ENCODE measurements at places on chromosomes 4 and X.

DNA sequence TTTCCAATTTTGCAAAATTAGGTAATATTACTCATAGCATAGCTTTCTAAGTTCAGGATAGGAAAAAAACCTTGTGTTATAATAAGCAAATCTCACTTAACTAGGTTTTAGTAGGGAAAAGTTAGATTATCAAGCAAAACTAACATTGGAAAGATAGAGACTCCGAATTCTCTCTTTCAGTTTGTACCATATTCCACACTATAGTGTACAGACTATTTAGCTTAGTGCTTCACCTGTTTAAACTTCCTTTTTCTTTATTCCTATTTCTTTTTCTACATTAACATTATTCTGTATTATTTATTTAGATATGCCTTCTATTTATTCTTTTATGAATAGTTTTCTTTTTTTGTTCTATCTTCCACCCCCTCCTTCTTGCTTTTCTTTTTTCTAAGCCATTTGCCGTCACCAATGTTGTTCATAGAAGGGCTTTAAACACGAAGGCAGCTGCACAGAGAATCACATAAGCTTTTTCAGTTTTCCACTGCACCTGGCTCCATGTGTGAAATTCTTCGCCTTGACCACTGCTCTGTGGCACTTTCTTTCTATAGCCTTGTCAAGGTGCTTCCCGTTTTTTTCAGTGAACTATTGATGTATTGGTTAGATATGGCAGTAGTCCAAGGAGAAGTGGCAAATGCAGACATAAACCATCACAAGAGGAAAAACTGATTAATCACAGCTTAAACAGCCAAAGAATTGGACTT, 8.5 kb downstream of the PCDH10 start:
- no peak for DNase-seq

DNA sequence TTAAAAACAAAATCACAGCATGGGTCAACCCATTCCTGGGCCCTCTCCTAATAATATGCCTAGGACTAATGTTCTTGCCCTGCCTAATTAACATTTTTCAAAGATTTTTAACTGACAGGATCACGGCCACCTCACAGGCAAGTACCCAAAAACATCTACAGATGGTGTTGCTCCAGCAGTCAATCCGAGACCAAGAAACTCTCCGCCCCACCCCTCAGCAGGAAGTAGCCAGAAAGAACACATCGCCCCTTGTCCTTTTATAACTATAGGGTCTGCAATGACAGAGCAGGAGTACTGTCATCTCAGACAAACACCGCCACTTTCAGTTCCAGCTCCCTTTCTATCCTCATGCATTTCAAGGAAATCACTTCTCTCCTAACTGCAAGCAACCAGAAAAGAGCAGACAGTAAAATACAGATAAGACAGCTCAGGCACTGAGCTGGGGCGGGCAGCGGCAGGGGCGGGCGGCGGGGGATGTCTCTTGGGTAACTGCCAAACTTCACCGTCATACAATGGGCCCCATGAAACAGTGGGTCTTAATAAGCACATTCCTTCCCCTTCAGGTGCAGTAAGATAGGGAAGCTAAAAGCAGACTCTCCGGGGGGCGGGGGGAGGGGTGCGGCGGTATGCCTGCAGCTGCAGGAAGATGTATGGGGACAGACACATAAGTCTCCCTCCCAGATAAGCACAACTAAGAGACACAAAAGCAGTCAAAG, 67.4 kb downstream of the ZNF182 start:
- DNase-seq, result no peak

DNA sequence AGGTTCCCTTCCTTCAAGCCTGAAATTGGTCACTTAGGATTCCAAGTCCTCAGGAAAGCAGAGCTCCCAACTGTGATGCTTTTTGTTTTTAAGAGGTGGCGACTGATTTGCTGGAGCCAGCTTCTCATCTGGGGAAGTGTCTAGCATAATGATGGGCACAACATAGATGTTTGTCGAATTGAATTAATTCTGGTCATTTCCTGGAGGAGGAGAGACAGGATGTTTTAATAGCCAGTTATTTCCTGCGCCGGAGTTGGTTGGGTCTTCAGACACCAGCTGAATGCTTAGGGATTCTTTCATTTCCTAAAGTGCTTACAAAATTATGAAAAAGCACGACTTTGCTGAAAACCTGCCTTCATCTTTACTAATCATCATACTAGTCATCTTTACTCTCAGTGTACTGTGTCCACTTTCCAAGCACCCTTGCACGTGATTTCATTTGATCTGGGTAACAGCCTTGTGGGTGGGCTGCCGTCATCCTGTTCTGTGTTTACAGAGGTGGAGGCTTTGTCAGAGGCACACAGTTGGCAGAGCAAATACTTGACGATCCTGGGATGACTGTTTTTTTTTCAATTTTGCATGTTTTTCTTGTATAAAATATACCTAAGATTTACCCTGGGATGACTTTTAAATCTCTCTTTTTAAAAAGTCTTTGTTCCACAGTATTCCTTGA, 49.5 kb downstream of the RGS12 start:
- peak; percentile 6 for DNase-seq

- DNase-seq, result no peak
Observed at GRCh38 chrX:55754861-55755294, 37.3 kb downstream of the RRAGB start.

DNA sequence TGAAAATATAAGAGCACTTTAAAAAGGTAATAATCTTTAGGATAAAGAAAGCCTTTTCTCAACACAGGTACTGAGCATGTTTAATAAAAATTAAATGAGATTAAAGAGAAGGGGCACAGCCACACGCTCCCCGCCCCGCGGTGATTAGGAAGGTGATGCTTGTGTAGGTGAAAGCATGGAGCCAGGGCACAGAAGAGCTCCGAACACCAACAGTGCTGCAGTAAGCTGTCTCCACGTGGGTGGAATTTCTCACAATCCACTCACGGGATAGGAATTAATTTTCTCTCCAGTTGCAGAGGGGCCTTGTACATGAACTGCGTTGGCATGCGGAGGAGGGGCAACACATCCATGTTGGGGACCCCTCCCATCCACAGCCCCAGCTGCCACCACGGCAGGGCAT, 27.0 kb downstream of the DCTD start:
- no peak for DNase-seq

DNA sequence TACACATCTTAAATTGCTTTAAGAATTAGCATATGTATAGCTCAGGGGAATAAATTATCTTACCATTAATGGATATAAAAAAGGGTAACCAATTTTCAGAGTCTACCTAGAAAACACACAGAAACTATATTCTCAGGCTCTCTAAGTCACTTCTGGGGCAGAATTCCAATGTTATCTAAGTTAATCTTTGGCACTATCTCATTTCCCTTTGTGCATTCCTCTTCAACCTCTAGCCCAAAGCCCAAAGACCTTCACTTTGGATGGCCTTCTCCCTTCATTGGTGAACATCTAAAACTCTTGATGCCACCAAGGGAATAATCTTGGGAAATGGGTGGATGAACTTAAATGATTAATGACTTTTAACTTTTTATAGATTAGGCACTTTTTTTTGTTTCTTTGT, 108.3 kb downstream of the APBB2 start:
- no peak for DNase-seq

- no peak for DNase-seq
Observed at GRCh38 chrX:2145692-2146367, 354.9 kb downstream of the DHRSX start.

DNA sequence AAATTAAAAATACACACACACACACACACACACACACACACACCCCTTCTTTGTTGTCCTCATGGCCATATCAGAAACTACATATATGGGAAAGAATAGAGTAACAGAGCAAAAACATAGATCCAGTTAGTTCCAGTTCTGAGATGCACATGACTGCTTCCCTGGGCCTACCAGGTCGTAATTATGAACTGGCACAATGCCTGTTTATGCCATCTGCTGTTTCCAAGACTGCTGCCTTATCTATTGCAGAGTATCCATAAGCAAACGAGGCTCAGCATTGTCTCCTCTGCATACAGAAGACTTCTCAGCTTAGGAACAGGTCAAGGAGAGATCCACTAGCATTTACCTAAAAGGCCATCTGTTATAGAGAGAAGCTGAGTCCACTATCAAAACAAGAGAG, 789.0 kb downstream of the TECRL start:
- DNase-seq, result no peak

DNA sequence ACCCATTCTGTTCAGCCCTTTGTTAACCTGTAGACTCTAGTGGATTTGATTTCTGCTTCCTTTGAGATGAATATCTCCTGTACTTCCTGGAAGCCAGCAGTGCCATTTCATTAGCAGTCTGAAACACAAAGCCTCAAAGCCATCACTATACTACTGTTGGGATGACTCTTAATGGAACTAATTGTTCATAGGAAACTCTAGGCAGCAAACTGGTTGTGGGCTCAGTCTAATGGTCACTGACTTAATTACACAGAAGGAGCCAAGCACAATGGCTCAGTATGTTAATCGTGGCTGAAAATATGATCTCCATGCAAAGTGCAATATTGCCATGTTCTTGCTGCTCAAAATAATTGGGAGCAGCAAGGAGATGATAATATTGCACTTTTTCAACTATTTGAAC, 262.3 kb downstream of the ARHGAP24 start:
- DNase-seq, result no peak

GRCh38 chrX:16825264-16826035, 39.2 kb downstream of the TXLNG start:
- DNase-seq, result no peak

DNA sequence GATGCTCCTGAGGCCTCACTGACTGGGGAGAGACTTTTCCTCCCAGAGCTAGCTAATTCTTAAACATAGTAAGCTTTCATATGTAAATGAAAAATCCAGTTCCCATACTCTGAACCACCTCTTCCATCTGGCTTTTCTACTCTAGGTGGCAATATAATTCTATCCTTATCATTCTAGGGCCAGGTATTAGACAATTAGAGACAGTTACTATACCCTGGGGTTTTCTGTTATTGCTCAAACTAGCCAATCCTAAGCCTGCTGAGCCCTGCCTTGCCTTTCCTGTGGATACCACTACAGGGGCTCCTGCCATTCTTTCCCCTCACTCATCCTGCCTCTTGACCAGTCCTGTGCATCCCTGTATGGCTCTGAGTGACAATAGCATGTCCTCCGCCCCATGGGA, 552.0 kb downstream of the STIM2 start:
- DNase-seq, result no peak

- no peak for DNase-seq
Observed at GRCh38 chr4:957581-958313, 15.6 kb downstream of the DGKQ start.

DNA sequence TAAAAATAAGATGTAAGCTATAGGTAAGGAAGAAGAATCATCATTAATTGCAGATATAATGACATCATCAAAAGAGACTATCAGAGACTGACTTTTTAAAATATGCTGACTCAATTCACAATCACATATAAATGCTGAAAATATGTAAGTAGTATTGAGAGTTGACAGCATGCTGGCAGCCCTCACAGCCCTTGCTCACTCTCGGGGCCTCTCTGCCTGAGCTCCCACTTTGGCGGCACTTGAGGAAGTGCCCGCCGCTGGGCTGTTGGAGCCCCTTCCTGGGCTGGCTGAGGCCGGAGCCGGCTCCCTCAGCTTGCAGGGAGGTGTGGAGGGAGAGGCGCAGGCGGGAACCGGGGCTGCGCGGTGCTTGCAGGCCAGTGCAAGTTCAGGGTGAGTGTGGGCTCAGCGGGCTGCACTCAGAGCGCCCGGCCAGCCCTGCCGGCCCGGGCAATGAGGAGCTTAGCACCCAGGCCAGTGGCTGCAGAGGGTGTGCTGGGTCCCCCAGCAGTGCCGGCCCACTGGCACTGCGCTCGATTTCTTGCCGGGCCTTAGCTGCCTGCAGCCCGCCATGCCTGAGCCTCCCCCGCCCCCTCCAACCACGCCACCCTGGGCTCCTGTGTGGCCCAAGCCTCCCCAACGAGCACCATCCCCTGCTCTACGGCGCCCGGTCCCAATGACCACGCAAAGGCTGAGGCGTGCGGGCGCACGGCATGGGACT, 68.9 kb downstream of the RAB28 start:
- DNase-seq, result no peak

- no peak for DNase-seq
Observed at GRCh38 chr4:173415885-173416653, 17.2 kb upstream of the SCRG1 start.

- DNase-seq, result no peak
Observed at GRCh38 chr4:1293991-1294390, 4.3 kb downstream of the MAEA start.

DNA sequence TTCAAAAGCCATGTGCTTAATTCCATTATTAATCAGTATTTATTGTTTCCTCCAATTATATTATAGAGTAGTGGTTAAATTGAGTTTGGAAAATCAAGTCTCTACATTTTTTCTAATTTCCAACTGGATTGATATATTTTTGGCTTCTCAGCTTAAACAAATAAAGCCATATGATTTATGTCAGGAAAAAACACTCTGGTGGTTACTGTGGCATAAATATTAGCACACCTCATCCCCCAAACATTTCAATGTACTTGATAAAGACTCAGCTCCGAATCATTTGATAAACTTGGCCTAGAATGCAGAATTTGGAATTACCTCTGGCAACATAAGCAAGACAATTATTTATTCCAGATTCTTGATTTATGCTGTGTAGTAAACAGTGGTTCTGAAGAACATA, 2313.8 kb downstream of the ARAP2 start:
- DNase-seq, result no peak

GRCh38 chr4:140662082-140662869, 93.5 kb upstream of the UCP1 start:
- no peak for DNase-seq

- no peak for DNase-seq
Observed at GRCh38 chr4:87046121-87046551, 111.3 kb downstream of the AFF1 start.

- DNase-seq, result no peak
Observed at GRCh38 chrX:151710457-151710856, 5.4 kb upstream of the FATE1 start.

GRCh38 chr4:148315049-148315448, 127.2 kb downstream of the NR3C2 start:
- DNase-seq, result no peak

- DNase-seq, result no peak
Observed at GRCh38 chr4:22884157-22884556, 191.4 kb downstream of the GBA3 start.

DNA sequence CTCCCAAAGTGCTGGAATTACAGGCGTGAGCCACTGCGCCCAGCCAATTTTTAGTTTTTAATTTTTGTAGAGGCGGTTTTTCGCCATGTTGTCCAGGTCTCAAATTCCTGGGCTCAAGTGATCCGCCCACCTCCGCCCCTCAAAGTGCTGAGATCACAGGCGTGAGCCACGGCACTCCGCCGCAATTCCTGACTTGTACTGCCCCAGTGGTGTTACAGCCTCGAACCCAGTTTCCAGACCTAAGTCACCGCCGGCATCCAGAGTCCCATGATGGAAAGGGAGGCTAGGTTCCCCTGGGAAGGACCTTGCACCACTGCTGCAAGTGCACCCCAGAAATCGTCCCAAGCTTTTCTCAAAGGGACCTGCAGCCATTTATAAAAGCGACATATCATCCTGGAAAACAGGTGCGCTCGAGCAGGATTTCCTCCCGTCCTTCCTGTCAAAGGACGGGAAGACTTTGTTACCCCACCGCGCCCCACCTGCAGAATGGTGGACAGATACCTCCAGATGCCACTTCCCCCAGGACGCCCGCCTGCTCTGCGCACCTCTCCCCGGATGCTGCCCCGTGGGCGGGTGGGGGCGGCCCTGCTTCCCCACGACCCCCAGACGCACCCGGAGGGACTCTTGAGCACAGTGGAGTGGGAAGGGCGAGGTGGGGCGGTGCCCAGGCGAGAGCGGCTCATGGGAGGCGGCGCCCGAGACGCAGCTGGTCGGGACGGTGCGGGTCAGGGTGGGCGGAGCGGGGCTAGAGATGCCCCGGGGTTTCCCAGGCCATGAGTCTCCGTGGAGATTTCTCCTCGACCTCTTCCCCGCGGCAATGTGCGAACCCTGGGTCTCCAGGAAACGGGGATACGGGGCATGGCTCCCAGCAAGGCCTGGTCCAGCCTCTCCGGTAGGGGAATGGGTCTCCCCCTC, 947 bp upstream of the RPL10 start:
- DNase-seq, result peak; percentile 65

Measured in HEK293T (cell line).